Femur (tissue), 1 donor: ENCODE measurements at places on chromosomes 7 and 10.

GRCh38 chr7:18846765-18847215 lies 270.6 kb downstream of the TWIST1 start:
- no peak for DNase-seq

GRCh38 chr10:120614680-120615079 lies 157.7 kb downstream of the PLPP4 start:
- no peak for DNase-seq

DNA sequence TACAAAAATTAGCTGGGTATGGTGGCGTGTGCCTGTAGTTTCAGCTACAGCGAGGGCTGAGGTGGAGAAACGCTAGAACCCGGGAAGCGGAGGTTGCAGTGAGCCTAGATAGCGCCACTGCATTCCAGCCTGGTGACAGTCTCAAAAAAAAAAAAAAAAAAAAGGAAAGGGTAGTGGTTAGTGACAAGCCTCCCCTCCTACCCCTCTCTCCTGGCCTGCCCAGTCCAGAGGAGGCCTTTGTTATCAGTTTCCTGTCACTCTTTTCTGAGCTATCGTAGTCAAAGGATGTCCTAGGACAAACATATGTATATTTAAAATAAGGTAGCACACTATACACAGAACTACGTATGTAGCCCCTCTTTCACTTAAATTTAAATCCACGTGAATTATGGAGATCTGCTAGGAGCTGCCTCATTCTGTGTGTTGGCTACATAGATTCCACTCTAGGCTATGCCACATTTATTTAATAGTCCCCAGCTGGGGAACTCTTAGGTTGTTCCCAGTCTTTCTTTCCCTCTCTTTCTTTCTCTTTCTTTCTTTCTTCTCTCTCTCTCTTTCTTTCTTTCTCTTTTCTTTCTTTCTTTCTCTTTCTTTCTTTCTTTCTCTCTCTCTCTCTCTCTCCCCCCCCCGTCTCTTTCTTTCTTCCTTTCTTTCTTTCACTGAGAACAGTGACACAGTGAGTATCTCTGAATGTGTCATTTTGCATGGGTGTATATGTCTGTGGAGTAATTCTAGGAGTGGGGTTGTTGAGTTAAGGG lies 3.9 kb downstream of the TSPAN15 start:
- DNase-seq, result no peak

- peak; percentile 29 for DNase-seq
These were observed 16.3 kb upstream of the ZMIZ1 start for GRCh38 chr10:79052291-79053080.

DNA sequence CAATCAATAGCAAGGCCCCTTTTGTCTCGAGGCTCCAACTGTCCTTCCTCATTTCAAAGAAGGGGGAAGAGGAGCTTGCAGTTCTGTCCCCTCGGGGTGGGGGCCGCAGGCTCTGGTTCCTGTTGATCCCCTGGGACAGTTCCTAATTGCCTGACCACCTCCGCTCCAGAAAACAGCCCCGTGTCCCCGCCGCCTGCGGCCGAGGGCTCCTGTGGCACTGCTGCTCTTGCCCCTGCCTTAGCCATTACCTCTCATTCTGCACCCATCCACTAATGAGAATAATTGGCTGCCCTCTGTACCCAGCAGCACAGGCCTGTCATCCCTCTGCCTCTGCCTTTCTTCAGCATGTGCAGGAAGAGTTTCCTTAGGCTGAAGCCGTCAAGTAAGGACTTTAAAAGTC lies 668.3 kb upstream of the FOXK1 start:
- DNase-seq, result no peak

DNA sequence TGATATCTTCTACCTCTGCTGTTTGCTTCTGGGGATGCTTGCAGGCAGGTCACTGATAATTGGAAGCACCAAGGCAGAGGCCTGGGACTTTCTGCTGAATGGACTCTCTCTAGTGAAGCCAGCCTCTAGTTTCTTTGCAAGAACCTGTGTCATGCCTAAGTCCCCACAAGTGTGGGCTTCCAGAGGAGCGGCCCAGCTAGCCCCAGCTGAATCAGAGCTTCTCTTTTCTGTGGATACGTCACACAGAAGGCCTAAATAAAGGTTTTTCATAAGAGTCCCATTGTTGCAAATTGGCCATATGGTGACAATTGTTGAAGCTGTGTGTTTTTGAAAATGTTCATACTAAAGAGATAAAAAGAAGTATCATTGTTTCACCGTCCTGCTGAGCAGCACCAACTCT lies 6.8 kb upstream of the OPALIN start:
- peak; percentile 4 for DNase-seq

DNA sequence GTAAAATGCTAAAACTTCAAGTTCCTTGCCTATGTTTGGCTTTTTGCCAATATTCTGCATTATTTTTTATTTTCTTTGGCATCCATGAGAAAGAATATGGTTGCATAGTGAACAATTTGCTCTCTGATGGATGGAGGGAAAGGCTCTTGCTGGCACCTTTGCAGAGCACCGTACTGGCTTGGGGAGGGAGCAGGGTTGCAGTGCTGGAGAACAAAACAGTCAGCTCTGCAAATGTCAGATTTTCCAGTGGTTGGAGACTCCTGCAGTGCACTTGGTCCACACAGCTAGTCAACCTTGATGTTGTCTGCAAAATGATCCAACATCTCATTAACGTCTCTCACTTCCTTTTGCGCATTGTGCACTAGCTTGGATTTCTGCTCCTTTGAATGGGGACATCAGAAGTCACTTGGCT lies 100.8 kb downstream of the ANLN start:
- DNase-seq, result no peak

DNA sequence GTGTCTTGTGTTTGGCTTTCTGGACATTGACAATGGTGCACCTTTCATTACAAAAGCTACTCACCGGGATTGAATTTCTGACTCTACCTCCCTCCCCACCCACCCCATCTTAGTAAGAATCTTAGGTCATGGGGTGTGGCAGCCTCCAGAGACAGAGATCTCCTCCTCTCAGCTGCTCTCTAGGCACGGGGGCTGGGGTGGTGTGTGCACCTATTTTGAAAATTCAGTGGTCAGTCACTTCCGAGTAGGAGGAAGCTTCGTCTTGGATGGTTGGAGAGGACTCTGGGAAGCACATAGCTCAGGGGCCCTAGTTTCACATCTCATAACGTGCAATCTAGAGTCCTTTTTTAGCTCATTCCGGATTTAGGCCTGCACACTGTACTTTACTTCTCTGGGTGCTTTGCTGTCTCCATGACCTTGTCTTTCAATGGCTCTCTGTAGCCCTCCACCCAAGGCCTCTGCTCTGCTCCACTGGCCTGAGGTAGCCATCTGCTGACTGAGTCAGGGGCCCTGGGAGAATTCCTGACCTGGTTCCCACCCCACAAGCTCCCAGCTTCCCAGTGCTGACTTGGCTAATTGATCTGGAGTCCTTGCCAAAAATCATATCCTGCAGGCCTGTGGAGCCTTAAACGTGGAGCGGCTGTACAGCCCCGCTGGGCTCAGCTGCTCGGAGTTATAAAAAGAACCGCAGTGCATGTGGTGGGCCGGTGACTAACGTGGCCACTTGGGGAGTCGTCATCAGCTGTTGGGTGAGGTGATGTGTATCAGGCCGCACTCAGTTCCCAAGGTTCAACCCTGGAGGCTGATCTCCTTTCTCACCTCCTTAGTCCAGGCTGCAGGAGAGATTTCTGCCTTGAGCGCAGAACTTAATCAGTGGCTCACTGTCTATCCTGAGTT lies 19.3 kb upstream of the ADAMTS14 start:
- peak; percentile 93 for DNase-seq

- no peak for DNase-seq
These were observed 28.4 kb downstream of the BBS9 start for GRCh38 chr7:33157781-33158180.

- no peak for DNase-seq
These were observed 529.1 kb downstream of the PHTF2 start for GRCh38 chr7:78327718-78328117.

DNA sequence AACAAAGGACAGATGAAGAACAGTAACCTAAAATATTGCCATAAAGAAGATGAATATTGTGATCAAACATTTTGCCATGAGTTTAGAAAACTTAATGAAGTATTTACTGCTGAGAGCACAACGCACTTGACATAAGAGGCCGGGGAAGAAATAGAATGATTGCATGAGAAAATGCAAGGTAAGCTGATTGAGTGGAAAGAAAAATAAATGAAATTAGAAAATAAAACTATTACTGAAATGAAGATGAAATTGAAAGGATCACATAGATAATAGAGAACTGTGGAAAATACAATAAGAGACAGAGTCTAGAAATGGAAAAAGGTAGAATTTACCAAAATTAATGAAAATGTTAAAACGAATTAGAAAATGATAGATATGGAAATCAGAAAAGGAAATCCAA lies 10.1 kb downstream of the RAB18 start:
- DNase-seq, result no peak

DNA sequence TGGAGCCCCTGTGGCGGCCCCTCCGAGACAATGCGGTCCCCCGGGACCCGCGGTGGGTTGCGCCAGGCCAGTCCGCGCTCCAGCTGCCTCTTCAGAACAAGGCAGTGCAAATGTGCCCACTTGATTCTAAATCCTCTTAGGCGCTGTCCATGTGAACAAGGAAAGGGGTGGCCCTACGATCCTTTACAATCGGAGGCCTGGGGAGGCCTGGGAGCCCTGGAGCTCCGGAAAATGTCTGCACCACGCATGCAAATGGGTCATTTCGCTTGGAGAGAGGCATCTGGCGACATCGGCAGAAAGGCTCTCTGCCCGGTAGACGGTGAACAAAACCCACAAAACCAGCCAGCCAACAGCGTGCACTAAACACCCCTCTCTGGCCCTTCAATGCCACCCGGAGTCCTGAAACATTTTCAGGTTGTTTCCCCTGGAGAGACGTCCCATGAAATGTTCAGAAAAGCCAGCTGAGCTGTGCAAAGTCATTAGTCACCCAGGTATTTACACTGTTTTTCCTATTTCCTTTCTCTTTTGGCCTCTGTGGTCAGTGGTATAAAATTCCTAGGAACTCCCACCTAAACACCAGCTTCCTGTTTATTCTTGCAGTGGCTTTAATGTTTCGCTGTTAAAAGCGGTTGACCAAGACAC lies 102.8 kb upstream of the ZNF438 start:
- no peak for DNase-seq

DNA sequence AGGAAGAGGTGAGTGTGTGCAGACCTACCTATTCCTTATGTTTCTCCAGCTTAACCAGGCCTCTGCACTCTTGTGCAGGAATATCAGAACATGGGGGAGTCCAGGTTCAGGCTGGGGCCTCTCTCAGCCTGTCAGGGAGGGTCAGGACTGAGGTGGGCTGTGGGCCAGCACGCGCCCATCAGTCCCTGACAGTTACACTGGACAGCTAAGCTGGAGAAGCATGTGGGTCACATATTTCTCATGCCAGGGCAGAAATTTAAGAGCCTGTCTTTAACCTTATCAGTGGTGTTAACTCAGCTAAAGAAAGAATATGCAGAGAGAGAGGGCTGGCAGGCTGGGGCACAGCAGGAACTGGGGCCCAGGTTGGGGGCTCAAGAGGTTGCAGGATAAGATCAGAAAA lies 8.7 kb upstream of the POLD2 start:
- DNase-seq, result no peak

DNA sequence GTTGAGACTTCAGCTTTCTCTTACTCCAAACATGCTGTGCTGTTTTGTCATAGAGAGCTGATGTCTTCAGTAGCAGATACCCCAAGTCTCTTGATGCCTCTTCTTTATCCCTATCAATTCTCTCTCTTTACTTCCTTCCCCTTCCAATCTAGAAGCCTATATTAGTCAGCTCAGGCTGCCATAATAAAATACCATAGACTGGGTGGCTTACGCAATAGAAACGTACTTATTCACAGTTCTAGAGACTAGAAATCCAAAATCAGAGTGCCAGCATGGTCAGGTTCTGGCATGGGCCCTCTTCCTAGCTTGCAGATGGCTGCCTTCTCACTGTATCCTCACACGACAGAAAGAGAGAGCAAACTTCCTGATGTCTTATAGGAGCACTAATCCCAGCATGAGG lies 9.0 kb upstream of the GARS1 start:
- DNase-seq, result no peak

GRCh38 chr7:119783799-119784198 lies 489.2 kb upstream of the KCND2 start:
- DNase-seq, result peak; percentile 31

DNA sequence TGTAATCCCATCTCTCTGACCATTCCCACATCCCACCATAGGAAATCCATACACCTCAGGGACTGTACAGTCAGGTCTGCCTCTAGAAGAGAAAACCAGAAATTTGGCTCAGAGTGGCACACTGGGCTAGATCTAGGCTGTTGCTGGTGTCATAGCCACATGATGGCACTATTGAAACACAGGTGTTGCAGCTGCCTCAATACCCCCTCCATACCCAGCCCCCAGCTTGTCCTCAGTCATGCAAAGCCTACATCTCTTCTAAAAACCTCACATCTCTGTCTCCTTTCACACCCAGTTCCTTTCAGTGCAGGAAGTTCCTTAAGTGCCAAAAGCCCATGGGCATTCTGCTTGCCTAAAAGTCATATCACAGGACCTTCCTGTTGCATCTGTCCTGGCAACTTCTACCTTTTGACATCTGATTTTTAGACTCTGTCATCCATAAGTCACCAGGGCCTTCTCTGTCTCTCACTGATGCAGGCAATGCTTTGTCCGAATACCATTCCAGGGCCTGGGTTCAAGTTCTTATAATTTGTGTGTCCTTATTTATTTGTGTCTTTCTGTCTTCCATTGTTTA lies 27.0 kb upstream of the HIBADH start:
- peak; percentile 26 for DNase-seq

- no peak for DNase-seq
These were observed 884 bp upstream of the SAP25 start for GRCh38 chr7:100574362-100575205.

DNA sequence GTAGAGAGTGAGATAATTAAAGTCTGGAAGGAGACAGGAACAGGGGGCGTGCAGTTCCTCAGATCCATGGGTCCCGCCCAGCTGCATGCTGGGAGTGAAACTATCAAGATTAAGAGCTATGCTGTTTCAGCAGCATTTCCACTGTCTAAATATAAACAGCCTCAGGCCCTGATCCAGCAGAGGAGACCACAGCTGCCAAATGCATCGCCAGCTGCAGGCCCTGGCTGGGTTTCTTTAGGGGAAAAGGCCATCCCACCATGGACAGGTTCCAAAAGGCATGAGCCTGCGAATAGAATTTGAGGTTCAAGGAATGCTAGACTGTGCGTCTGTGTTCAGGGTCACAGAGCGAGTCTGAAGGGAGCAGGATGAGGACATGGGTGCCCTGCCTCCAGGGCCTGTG lies 411.4 kb downstream of the PAXIP1 start:
- DNase-seq, result peak; percentile 79

DNA sequence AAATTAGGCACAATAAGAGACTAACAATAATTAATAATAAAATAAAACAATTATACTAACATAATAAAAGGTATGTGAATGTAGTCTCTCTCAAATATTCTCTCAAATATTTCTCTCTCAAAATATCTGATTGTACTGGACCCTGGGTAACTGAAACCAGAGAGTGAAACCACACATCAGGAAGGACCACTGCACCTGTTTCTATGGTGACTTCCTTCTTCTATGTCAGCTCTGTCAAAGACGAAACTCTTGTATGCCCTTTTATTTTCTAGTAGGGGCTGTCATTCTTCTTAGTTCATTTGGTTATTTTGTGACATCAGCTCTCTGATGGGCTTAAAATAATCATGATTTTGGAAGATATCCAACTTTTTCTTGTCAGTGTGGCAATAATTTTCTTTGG lies 428.0 kb upstream of the TPK1 start:
- no peak for DNase-seq

GRCh38 chr10:8049045-8049864 lies 5.2 kb upstream of the GATA3 start:
- no peak for DNase-seq

GRCh38 chr7:123177442-123177841 lies 22.3 kb downstream of the SLC13A1 start:
- DNase-seq, result no peak

GRCh38 chr7:94050046-94050445 lies 45.9 kb upstream of the BET1 start:
- peak; percentile 21 for DNase-seq

GRCh38 chr7:16930946-16931345 lies 49.2 kb upstream of the AGR3 start:
- DNase-seq, result no peak
